ENCODE measurements at places on chromosomes 3 and 15.

GRCh38 chr3:161222662-161223061 is 1.6 kb downstream of the NMD3 start:
- no peak for DNase-seq

GRCh38 chr3:40623567-40623966 is 98.8 kb downstream of the ZNF621 start:
- no peak for DNase-seq

DNA sequence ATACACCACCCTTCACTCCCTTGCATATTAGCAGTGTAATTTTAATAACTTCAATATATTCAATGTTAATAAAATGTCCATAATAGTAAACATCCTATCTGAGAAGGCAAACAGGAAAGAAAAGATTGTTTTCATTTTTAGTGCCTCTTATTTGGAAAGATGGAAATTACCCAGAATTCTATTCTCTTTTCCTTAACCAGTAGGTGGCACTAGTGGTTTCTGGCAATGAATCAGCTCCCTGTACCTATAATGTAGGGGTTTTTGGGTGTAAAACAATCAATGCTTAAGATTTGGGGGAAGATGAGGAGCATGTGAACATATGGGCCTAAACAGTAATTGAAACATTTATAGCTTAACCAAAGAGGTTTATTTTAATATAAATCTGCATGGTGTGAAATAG is 5.7 kb upstream of the SEMA6D start:
- no peak for DNase-seq

- no peak for DNase-seq
Measured at GRCh38 chr15:93026380-93026817, 62.6 kb downstream of the RGMA start.

GRCh38 chr3:71536376-71536965 is 47.1 kb downstream of the FOXP1 start:
- DNase-seq: no peak

DNA sequence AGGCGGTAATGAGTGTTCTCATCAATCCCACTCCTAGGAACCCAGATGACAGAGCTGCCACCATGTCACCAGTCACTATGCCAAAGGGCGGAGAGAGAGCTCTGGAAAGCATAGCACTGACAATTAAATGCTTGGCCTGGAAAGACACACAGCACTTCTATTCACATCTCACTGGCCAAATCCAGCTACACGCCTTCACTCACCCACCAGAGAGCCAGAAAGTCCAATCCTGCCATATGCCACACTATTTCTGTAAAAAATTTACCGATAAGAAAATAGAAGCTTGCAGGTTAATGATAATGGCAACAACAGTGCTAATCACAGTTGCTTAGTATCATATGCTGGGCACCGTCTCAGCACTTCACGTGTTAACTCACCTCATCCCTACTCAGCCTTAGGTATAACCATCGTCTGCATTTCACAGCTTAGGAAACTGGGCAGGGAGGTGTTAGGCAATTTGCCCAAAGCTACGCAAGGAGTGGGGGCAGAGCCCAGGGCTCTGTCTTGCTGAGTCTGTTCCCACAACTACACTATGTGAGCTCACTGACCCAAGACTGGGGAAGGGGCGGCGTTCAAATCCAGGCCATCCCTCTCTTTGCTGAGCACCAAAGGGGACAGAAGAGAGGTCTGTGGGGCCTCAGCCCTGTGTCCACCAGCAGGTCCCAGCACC is 16.5 kb downstream of the KLHL25 start:
- DNase-seq: no peak

GRCh38 chr15:47716516-47716915 is 789 bp upstream of the SEMA6D start:
- no peak for DNase-seq

GRCh38 chr15:69585937-69586336 is 133.3 kb downstream of the RPLP1 start:
- DNase-seq: no peak

DNA sequence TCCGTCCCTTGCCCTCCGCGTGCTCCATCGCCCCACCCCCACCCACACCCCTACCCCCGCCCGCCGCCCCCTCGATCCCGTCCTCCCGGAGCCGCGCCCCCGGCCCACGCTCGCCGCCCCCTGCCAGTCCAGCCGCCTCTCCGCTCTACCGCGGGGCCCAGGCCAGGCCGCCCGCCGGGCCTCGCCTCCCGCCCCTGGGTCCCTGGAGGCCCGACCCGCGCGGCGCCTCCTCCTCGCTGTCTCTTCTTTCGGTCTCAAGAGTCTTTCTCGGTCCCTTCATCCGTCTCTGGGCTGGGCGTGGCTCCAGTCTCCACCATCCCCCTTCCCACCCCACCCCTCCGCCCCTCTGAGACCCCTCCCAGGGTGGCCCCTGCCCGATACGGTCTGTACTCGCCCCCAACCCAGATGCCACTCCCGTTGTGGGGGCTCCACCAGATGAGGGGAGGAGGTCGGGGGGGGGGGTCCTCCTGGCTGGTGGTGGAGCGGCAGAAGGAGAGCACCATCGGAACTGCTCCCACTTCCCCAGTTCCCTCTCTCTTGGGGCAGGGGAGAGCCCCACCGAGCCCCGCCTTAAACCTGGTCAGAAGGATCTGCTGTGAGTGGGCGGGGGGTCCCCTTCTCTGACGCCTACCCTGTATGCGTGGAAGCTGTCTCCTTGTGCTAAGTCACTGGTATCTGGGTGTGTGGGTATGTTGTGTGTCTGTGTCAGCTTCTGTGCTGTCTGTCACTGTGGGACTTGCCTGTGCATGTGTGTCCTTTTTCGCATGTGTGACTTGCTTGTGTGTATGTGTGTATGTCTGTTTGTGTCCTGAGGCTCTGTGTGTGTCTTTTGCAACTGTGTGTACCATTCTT is 1.0 kb downstream of the PRKCD start:
- no peak for DNase-seq

GRCh38 chr3:191775451-191776233 is 314.7 kb downstream of the PYDC2 start:
- DNase-seq: no peak

DNA sequence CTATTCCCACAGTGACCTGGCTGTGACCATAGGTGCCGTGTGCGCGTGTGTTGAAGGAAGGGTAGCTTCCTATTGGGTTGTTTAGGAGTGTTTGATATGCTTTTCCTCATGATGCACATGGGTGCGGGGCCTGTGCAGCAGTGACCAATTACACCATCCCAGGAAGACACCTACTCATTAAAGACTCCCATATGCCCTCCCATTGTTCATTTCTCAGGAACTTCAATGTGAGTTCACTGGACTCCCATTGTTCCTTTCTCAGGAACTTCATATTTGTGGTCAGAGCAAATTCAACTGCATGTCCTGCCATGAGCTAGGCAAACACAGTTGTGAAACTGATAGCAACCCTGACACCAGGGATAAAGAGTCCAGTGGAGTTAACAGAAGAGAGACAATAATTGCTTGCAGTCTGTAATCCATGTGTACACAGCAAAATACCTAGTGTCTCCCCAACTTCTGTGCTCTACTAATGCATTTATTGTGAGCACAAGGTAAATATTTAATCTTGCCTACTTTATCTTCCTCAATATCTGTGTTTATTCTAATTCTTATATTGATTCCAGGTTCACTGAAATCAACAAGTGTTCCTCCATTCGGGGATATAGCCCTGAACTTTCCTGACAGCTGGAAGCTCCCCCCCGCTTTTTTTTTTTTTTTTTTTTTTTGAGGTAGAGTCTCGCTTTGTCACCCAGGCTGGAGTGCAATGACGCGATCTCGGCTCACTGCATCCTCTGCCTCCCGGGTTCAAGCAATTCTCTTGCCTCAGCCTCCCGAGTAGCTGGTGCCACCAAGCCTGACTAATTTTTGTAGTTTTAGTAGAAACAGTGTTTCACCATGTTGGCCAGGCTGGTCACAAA is 57.5 kb upstream of the GCNT3 start:
- DNase-seq: no peak

DNA sequence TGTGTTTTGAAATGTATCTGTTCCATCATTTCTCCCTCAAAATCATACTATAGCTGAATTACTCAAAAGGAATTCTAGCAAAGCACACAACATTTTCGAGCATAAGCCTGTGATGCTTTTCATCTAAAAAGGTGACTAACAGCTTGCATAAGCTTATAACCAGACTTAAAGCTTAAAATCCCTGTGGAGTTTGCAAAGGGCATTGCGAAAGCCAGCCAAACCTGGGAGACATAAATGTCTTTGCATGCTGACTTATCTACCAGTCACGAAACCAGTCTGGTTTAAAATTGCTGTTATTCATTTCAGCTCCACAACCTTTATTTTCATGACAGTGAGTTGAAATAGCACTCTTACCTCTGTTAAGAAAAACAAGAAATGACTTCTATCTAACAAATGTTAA is 35.6 kb upstream of the LIPC start:
- no peak for DNase-seq

GRCh38 chr3:142285083-142285517 is 59.7 kb upstream of the GK5 start:
- no peak for DNase-seq

DNA sequence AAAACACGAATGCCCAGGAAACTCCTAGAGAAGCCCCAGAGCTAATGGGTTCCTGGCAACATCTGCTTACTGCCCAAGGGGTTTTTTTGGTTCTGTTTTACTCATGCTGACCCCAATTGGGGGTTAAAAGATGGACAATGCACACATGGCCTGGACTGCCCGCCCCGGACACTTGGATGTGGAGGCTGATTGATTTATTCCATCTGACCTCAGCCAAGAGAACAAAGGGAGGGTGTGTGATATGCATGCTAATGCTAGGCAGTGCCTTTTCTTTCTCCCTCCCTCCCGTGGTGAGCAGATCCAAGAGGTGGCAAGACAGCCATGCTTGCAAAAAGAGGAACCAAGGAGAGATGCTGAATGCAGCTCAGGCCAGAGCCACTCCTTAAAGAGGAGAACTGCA is 3.3 kb upstream of the LRTM1 start:
- DNase-seq: no peak

DNA sequence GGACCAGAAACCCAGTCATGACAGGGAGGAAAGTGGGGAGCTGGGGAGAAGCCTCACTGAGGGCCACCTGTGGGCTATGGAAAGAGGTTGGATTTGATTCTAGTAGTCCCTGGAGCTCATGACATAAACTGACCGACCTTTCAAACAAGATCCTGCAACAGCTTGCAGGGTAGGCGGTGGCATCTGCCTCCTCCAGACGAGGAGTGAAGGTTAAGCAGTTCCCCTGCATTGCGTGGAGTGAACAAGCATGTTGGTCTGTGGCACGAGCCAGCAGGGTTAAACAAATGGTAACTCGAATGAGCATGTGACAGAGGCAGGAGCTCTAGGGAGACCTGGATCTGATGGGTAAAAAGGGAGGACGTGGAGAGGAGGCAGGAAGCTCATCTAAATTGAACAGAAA is 12.7 kb downstream of the TGM4 start:
- DNase-seq: no peak

- DNase-seq: no peak
Measured at GRCh38 chr3:175432376-175433025, 573.4 kb downstream of the NAALADL2 start.

GRCh38 chr3:7146529-7146928 is 285.6 kb downstream of the GRM7 start:
- DNase-seq: no peak

DNA sequence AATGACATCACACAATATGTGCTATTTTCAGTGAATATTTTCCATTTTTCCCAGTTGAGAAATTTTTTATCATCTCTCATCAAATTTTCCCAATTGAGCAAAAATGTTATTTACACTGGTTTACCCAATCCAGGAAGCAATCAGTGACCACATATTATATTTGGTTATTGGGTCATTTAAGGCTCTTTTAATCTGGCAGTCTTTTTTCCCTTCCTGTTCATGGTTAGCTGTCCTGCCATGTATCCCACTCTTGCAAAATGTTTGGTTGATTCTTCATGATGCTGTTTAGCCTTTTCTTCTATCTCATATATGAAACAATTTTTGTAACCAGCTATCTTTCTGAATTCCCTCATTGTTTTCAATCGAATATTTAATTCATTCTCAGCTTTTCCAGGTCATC is 626.0 kb downstream of the RBMS3 start:
- no peak for DNase-seq

DNA sequence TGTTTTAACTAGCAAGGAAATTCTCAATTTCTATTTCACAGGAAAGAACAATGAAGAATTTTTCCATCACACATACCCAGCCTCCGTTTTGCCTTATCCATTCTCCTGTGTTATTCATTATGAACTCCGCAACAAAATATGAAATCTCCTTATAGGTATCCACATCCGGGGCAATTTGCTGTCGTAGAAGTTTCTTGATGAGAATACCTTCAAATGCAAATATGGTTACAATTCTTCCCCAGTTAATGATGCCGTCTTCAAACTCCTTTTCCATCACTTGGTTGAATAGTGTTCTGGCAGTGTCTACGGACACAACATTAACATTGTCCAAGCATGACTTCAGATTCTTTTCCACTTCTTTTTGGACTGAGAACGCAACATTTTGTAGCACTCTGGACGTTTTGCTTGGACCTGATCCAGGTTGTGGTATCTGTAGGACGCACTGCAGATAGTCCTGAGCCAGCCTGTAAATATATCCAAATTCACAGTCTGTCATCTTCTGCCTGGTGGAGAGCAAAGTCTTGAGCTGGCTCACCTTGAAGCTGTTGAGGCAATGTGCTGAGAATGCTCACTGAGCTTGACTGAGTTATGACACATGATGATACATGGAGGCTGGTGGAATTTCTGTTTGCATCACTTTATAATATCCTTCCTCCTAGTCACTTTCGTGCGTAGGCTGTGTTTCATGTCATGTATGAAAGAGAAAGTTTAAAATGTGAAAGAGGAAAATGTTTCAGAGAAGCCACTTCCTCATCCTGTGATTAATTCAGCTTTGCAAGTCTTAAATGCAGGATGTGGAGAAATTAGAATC is at the start of gene BCL2A1:
Gene BCL2A1, minus strand, starts transcription at position 573 of the 811 bp plus-strand sequence. Its CDS starts 77 bp downstream, at position 496.
- DNase-seq: peak; percentile 28

- DNase-seq: no peak
Measured at GRCh38 chr15:76501011-76501410, 164.4 kb downstream of the ISL2 start.

DNA sequence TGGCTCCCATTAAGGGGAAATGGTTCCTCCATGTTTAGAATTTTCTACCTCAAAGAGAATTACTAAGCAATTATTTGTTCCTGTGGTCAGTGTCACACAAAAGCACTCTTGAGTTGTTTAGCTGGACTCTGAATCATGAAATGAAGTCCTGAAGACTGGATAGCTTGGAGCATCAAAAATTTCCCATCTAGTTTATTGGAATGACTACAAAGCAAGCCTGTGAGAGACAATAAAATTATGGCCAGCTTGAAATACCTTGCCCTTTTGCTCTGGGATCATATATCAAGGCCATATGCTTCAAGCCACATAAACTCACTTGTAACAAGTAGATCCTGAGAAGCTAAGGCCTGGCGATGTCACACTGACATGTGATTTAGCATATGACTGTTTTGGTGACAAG is 292.3 kb downstream of the TIGIT start:
- DNase-seq: no peak

GRCh38 chr15:97012986-97013385 is 682.5 kb downstream of the NR2F2 start:
- no peak for DNase-seq

- no peak for DNase-seq
Measured at GRCh38 chr3:122074621-122075265, 19.6 kb downstream of the CD86 start.

- no peak for DNase-seq
Measured at GRCh38 chr3:27614592-27614991, 107.5 kb downstream of the EOMES start.

- no peak for DNase-seq
Measured at GRCh38 chr3:160810362-160811236, 54.6 kb downstream of the PPM1L start.

GRCh38 chr15:86082619-86083380 is 3.1 kb downstream of the AGBL1 start:
- DNase-seq: no peak

GRCh38 chr3:115428841-115429240 is 194.5 kb upstream of the GAP43 start:
- no peak for DNase-seq
